Smooth muscle cell of the umbilical artery (primary cell): ENCODE measurements at places on chromosomes 1 and 21. TPM values are rescaled to one million over a fixed set of nuclear protein-coding genes. Genes with fewer than 3 reads are reported as not detected.

REG4 gene
- not detected in 2 replicates for total RNA-seq

CBR3 gene
- total RNA-seq = 4.5 and 7.8 TPM in 2 replicates

NCAM2 gene
- 4.8 and 56.1 TPM in 2 replicates for total RNA-seq

FAM72C gene
- 0.42 TPM in 1 of 2 replicates, not detected in the other for total RNA-seq

SPRR2F gene
- not detected in 2 replicates for total RNA-seq

UBE4B gene
- total RNA-seq = 28.2 and 46.7 TPM in 2 replicates

STUM gene
- total RNA-seq = not detected in 2 replicates

CHIT1 gene
- total RNA-seq = under 0.01 TPM in 1 of 2 replicates, not detected in the other

ADAM30 gene
- 0.05 TPM in 1 of 2 replicates, not detected in the other for total RNA-seq

OR6K3 gene
- not detected in 2 replicates for total RNA-seq
